SK-N-SH (cell line): ENCODE measurements at places on chromosomes 1 and 21.

DNA sequence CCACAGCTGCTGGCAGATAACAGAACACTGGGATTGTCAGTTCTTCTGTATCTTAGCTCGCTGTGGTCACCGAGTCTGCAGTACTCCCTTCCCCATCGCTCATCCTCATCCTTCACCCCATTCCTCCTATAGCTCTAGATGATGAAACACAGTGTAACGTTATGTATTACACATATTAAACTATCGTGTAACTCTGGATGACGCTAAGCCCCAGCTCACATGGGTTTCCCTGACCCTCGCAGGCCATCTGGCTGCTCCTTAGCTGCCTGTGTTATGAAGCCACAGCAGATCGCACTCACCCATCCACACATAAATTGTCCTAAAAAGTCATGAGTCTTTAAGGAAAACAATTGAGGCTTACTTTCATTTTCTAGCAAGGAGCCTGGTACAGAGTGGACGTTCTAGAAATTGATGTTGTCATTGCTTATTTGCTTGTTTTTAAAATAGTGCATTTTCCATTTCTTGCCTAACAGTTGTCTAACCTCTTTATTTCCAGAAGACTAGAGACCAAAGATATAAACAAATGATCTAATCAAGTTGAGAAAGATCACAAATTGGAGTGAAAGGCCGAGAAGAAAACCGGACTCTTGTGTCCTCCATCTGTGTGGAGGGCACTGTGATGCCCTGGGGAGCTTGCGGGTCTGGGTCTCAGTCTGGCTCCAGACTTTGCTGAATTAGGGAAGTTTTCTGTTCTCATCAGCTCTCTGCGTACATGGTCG lies 24.3 kb upstream of the PCP4 start:
- DNase-seq: no peak

- no peak for DNase-seq
These were observed 698.6 kb upstream of the B3GALT2 start for GRCh38 chr1:193884848-193885558.

GRCh38 chr1:109112056-109112651 lies 1.8 kb upstream of the ELAPOR1 start:
- peak; percentile 39 for DNase-seq

DNA sequence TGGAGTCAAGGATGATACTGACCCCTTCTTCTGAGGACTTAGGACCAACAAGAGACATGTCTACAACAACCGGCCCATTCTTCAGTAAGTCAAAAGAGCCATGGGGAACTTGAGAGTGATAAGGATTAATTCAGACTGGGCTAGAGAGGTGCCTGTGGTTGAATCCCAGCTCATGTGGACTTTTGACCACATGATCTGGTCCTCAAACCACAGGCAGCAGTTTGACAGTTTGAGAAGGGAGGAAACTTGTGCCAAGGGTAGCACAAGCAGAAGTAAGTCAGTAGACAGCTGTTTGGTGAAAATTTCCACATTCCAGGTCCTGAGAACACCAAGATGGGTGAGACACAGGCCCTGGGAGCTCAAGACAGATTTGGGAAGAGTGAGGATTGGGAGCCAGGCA lies 19.8 kb downstream of the SH3BP5L start:
- no peak for DNase-seq

- no peak for DNase-seq
These were observed 36.3 kb downstream of the EDN2 start for GRCh38 chr1:41447995-41448770.

- DNase-seq: no peak
These were observed 490.3 kb downstream of the TTLL7 start for GRCh38 chr1:83508485-83509151.

GRCh38 chr1:156797212-156797871 lies 19.3 kb downstream of the SH2D2A start:
- peak; percentile 68 for DNase-seq

DNA sequence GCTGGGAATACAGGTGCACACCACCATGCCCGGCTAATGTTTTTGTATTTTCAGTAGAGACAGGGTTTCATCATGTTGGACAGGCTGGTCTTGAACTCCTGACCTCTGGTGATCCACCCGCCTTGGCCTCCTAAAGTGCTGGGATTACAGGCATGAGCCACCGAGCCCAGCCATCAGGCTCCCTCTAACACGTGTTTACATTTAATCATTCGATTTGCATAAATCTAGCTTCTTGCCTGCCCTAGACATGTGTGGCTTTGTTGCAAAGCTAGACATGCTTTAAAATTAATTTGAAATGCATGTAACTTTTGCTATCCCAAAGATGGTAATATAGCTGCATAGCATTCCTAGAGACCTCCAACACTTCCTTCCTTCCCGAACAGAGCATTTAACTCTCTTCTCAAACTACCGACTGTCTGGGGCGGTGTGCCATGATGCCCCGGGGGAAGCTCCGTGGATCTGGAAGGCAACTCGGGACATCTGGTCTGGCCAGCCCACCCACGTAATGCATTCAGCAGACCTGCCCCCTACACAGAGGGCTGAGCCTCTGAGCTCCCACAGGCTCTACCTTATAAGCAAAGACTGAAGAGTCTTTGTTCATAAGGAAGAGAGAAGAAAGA lies 34.6 kb upstream of the NID1 start:
- DNase-seq: peak; percentile 80
